ENCODE measurements at places on chromosomes 7 and 10.

- DNase-seq, result no peak
Observed at GRCh38 chr10:63478564-63478963, 12.8 kb upstream of the JMJD1C start.

GRCh38 chr7:115007751-115008150 lies 85.9 kb downstream of the MDFIC start:
- DNase-seq, result no peak

GRCh38 chr7:54632696-54633095 lies 90.5 kb downstream of the VSTM2A start:
- no peak for DNase-seq

- no peak for DNase-seq
Observed at GRCh38 chr10:95881316-95881715, 26.5 kb upstream of the CC2D2B start.

DNA sequence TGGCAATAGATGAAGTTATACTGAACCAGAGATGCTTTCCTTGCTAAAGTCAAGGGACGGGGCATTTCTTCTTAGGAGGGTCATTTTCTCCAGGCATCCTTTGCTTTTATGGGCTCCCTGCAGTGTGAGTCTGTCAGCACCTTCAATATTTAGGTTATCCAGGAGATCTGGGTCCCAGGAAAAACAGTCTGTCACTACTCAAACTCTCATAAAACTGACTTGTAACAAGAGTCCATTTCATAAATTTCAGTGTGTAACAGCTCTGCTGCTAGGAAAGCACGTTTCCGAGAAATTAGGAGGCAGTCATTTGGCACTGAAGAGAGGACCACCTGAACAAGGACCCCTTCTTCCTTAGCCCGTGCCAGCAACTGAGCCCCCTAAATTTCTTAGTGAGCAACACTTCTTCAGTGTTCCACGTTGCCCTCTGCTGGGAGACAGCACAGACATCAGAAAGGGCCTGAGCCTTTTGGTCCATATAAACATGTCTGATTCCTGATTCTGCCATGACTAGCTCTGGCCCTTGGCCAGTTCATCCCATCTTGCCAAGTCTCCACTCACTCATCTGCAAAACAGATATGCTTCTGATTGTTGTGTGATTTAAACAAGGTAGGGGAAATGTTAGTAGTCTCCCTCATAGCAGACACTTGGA lies 7.2 kb downstream of the GCC1 start:
- DNase-seq, result no peak

DNA sequence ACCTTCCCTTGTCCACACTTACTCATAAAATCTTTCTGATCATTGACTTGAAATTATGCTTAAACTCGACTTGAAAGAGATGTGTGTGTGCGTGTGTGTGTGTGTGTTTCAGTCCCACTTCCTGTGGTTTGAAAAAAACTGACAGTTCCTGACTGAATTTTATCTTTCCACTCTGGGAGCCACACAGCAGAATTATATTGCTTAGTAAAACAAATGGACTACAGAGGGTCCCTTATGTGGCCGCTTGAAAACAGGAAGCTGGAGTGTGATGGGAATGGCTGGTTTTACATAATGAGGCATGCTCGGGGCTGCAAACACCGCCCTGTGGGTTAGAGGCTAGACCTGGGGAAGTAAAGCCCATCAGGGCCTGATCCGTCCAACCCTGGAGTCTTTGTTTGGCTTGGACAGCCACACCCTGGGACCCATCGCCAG lies 54.8 kb downstream of the LYZL1 start:
- no peak for DNase-seq

DNA sequence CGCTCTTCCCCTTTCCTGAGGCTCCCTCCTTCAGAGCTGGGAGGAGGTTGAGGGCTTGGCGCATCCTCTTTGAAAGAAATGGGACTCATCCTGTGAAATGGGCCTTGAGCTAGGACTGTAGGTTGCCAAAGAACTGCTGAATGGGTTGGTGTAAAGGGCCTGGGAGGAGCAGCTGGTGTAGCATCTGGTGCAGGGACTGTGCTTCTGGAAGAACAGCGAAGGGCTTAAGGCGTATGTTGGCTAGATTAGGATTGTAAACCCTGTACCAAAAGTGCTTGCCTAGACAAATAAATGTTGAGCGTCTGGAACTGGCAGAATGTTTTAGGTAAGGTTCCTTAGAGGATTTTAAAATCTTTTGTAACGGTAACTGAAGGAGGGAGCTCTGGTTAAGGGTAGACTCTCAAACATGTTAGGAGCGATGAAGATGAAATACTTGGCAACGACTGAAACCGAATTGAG lies 563 bp downstream of the STAM start:
- no peak for DNase-seq

DNA sequence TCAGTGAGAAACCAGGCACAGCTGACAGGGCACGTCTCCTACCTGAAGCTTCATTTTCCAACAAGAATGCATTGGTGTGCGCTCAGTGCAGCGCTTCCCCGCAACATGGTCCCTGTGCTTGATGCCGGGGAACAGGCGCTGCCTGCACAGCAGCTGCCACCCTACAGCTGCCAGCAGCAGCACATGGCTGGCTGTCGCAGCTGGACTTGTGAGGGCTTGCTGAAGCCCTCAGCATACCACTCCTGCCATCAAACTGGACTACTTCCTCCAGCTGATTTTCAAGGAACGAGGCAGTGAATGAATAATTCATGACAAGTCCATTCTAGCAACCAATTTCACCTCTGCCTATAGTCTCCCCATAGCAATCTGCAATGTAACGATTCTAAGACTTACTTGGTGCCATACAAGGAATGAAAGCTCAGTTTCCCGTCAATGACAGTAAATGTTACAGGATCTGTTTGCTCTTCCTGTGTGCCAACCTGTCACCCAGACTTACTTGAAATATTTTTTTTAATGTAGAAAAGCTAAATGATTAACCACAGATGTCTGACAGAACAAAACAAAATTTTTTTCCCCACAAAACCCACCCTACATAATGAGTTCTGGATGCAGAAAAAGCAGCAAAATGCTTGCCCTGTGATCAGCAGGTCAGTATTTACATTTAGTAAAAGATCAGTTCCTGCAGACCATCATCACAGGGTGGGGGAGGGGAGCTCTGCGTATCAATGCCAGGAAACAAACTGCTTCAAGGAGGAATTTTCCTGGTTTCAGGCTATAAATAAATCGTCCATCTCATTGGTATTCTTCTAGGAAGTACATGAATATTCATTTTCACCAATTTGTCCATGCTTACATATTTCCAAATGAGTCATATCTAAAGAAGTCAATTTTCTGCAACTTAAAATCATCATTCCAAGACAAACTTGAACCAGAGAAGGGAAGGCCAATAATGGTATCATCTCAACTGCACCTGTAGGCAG lies 140.6 kb downstream of the ALOX5 start:
- DNase-seq, result no peak
